ENCODE measurements at places on chromosomes 7 and 10.
A peak's percentile ranks its signal among the peaks of the same experiment; 100 is the strongest.

DNA sequence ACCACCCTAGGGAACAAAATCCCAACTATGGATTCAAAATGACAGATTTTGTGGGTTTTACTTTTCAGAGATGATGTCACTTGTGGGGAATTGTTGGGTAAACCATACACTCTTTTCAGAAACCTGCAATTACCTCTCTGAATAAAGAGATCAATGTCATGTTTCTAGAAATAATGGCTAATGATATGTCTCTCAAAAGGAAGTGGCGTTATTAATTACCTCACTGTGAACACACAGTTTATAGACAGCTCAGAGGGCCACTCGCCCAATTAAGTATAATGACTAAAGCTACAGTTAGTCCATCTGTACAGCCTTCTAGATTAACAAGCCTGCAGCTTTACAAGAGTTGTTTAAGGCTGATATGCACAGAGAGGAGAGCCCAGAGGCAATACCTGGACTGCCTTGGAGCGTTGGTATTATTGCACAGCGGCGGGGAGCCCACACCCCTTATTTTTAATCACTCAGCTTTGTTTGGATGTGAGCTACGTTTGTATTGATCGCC, 79.5 kb downstream of the RAB11FIP2 start:
- no peak for DNase-seq

DNA sequence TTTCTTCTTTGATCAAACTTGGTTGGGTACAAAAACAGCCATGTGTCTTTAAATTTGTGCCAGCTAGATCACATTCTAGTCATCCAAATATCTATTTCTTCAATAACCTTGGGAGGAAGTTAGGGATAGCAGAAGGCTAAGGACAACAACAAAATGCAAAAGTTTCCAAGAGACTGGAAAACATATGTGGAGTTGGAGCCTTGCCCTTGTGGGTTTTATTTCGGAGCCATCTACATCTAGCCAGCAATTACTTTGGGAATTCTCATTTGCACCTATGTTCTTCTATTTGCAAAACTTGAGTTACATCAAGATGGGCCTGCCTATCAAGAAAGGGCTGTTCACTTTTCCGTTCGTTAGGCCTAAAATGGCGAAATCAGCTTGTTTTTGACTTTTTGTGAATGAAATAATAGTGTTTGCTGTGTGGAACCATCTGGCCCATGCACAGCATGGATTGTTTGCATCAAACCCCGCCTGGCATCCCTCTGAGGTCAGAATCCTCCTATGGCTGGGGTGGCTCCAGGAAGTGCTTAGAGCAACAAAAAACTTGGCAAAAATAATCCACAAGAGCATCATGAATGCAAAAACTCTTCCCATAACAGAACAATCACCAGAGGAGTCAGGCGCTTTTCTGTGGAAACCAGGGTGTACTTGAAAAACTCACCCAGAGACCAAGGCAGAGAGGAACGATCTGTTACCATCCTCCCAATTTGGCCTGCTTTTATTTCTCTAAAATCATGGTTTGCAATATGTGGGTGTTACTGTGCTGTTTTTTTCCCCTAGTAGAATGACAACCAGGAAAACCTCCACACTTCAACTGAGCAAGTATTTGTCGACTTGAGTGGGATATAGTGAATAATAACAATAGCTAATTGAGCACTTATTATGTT, 36.2 kb upstream of the XPNPEP1 start:
- DNase-seq: no peak

DNA sequence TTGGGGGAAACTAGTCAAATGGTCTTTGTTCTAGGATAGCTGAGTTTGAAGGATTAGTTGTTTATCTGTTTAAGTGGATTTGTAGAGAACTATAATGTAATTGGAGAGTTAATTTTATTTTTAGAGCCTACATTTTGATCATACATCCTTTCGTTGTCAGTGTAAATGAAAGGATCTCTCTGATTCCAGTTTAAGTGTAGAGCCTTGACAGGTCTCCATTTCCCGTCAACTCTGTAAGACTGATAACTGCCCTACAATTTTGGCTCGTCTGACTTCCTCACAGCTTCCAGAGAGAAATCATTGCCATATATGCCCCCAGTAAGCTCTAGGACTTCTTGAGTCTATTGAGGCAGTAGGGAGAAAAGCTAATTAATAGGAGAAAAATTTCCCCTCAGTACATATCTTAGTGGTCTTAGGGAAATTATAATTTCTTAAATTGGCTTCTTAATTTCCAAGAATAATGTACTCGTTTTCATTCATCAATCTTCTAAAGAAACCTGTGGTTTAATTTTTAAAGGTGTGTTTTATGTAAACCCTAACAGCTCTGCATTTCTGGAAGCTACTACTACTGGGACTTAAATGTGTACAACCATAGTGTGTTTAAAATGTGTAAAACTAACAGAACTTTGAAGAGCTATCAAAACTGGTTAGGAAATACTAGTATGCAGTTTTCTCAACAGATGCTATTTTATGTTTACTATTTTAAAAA, 3.8 kb downstream of the KMT2E start:
- no peak for DNase-seq

GRCh38 chr10:31035266-31035798, 3.7 kb upstream of the ZNF438 start:
- no peak for DNase-seq

- DNase-seq: no peak
Measured at GRCh38 chr7:109503421-109503820, 933.7 kb downstream of the DNAJB9 start.

- no peak for DNase-seq
Measured at GRCh38 chr7:139334399-139335150, 6.6 kb upstream of the FMC1 start.

GRCh38 chr7:99013266-99014112, 130.4 kb downstream of the SMURF1 start:
- peak; percentile 45 for DNase-seq

GRCh38 chr7:123724817-123725253, 24.0 kb downstream of the WASL start:
- no peak for DNase-seq
